Activated T-cell treated with anti-CD3 and anti-CD28 coated beads, Interleukin-2, amount 50 U/mL, for 72 hours (primary cell): ENCODE measurements at places on chromosomes 2 and 18. TPM values are rescaled to one million over a fixed set of nuclear protein-coding genes. Genes with fewer than 3 reads are reported as not detected.

- peak; percentile 88 for DNase-seq
- peak overlapping the region; percentile 79 for H3K4me3 ChIP-seq
- H3K27me3 ChIP-seq: no peaks in the 10 kb centered on the region
- H3K4me1 ChIP-seq: peaks cover 32% of the 10 kb centered on the region
- peak overlapping the region; percentile 72 for H3K27ac ChIP-seq
- H3K36me3 ChIP-seq: peaks cover 5% of the 10 kb centered on the region
Measured at GRCh38 chr2:199979832-199980628, 24.6 kb downstream of the MAIP1 start.

Gene RNF125
- total RNA-seq: 40.5 TPM

GRCh38 chr2:2836343-2837070, 505.4 kb upstream of the MYT1L start:
- no peaks in the 10 kb centered on the region for H3K36me3 ChIP-seq
- no peak overlapping the region for H3K27ac ChIP-seq

DNA sequence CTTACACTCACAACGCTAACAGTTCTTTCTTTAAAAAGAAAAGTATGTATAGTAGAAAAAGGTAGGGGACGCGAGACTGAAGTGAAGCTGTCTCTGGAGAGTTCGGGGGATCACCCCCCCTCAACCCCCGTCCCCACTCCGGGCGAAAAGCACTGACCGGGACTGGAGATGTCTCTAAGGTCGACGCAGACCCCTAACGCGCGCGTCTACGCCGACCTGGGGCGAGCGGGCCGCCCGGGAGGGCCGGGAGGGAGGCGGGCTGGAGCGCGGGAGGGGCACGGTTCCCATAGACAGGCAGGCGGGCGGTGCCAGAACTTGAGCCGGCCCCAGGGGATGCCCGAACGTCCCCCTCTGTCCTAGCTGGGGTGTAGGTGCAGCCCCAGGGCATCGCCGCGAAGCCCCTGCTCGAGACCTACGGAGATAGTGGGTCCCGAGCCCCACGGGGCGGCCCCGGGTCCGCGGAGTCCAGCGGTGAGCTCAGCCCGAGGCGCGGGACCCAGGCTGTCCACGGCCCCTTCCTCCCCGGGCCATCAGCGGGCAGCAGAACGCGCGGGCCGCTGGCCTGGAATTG, 82.2 kb downstream of the CHRNA1 start:
- peak overlapping the region; percentile 68 for H3K27ac ChIP-seq
- peaks cover 70% of the 10 kb centered on the region for H3K4me1 ChIP-seq
- H3K36me3 ChIP-seq: peaks cover 4% of the 10 kb centered on the region

Gene PAIP2B
- 5.3 TPM for total RNA-seq

- no peaks in the 10 kb centered on the region for H3K4me1 ChIP-seq
- DNase-seq: no peak
- no peak overlapping the region for H3K27ac ChIP-seq
- H3K4me3 ChIP-seq: no peak overlapping the region
Measured at GRCh38 chr18:50853863-50854271, 25.1 kb upstream of the ME2 start.

GRCh38 chr2:136242687-136243277, 124.8 kb upstream of the CXCR4 start:
- H3K4me1 ChIP-seq: peaks cover 59% of the 10 kb centered on the region
- peak overlapping the region; percentile 41 for H3K4me3 ChIP-seq
- peak overlapping the region; percentile 67 for H3K27ac ChIP-seq
- H3K36me3 ChIP-seq: peaks cover 2% of the 10 kb centered on the region
- no peaks in the 10 kb centered on the region for H3K27me3 ChIP-seq

Gene ESCO1
- total RNA-seq: 23.6 TPM

DNA sequence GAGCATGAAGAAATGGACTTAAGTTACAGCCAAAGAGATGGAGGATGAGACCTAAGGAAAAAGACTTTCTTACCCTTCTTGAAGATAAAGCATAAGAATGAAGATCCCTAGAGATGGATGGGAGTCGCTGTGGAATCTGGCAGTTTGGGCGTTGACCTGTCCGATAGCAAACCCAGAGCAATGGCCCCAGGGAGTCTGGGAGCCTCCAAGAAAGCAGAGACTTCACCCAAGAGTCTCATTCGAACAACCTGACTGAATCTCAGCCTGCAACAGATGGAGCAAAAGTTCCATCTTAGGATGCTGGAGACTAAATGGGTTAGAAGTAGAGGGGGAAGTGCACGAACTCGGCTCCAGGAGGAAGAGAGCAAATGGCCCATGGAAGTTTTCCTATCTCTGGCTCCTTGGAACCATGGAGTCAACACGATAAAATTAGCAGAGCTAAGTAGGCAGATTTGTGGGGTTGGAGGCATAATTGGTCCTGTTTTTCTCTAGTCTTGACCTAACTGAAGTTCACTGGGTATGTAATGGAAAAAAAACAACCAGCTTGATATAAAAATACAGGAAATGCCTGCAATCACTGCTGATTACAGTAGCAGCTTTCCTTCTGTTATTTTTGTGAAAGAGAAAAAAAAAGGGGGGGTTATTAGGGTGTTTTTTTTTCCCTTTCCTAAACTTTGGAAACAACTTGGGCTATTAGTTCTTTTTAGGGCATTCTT, 178.4 kb upstream of the EPAS1 start:
- no peak for DNase-seq
- no peaks in the 10 kb centered on the region for H3K36me3 ChIP-seq
- no peak overlapping the region for H3K4me3 ChIP-seq
- no peak overlapping the region for H3K27ac ChIP-seq
- H3K4me1 ChIP-seq: no peaks in the 10 kb centered on the region
- H3K27me3 ChIP-seq: peaks cover 5% of the 10 kb centered on the region

Gene HMSD
- 65.8 TPM for total RNA-seq
